Cortex of kidney (tissue), 1 donor: ENCODE measurements at places on chromosomes 6 and 20.

GRCh38 chr6:23875006-23875405 is 251.0 kb upstream of the NRSN1 start:
- DNase-seq, result no peak

- DNase-seq, result no peak
Measured at GRCh38 chr6:303263-303662, 11.0 kb downstream of the DUSP22 start.

- DNase-seq, result no peak
Measured at GRCh38 chr6:14573703-14574290, 456.2 kb downstream of the CD83 start.

- DNase-seq, result no peak
Measured at GRCh38 chr20:58715801-58716475, 23.3 kb downstream of the NPEPL1 start.

GRCh38 chr6:120468486-120468885 is 865.8 kb downstream of the TBC1D32 start:
- no peak for DNase-seq

DNA sequence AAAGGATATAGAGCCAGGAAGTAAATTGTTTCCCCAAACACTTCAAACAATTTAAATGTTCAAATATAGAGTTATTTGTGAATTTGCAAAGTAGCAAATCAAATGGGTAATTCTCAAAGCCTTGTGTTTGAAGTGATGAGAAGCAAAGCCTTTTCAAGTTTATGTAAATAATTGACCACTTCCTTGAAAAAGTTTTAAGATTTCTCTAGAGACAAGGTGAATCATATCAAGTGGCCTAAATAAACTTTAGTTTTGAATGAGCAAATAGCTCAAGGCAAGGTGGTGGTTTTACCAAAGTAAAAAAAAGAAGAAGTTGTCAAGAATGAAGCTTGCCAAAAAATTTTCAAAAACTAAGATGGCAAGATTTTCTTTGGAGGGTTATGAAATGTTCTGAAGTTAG is 42.6 kb upstream of the IFNGR1 start:
- DNase-seq, result no peak

DNA sequence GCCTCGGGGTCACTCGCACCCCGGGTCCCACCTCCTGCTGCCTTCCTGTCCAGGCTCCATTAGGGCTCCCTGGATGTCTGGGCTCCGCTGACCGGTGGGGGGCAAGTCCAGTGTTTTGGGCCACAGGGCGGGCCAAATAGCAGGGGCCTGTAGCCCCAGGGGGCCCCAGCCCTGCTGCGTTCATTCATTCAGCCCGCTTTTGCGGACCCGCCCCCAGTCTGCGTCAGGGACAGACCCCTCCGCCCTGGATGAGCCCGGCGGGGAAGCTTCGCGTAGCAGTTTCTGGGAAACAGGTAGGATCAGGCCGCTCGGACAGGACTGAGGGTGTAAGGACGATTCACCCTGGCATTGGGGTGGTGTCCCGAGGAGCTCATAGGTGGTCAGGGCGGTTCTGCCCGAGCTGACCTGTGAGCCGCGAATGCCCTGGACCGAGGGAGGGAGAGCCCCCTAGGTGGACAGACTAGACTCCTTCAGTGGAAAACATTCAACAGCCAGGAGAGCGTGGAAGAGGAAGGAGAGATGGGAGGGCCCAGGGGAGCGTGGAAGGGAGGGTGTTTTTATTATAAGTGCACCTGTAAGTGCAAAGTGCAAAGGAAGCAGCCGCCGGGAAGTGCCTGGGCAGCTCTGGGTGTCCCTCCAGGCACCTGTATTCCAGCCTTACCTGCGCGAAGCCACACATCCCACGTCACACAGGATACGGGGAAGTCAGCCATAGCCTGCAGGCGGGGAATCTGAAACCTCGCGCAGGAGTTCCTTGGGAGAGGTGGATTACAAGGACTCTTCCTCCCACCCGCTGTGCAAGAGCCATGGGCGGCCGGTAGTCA is 662 bp downstream of the ENTPD6 start:
- no peak for DNase-seq

- DNase-seq, result no peak
Measured at GRCh38 chr6:13048113-13048512, 280.2 kb downstream of the TBC1D7 start.

- no peak for DNase-seq
Measured at GRCh38 chr20:4521170-4521968, 200.3 kb upstream of the PRND start.

- DNase-seq, result no peak
Measured at GRCh38 chr20:58020656-58021454, 207.6 kb downstream of the ANKRD60 start.

DNA sequence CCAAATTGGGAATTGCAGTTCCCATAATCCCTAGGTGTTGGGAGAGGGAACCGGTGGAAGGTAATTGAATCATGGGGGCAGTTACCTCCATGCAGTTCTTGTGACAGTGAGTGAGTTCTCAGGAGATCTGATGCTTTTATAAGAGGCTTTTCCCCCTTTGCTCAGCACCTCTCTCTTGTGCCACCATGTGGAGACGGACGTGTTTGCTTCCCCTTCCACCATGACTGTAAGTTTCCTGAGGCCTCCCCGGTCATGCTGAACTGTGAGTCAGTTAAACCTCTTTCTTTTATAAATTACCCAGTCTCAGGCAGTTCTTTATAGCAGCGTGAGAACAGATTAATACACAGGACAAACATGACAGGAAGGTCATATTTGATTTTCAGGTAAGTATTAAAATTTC is 25.3 kb upstream of the HECA start:
- DNase-seq, result no peak

- no peak for DNase-seq
Measured at GRCh38 chr20:63119121-63119962, 96.6 kb downstream of the YTHDF1 start.

GRCh38 chr20:37961066-37961465 is 58.1 kb downstream of the VSTM2L start:
- no peak for DNase-seq

- no peak for DNase-seq
Measured at GRCh38 chr6:37689381-37689780, 8.3 kb downstream of the MDGA1 start.

- no peak for DNase-seq
Measured at GRCh38 chr6:144340541-144341371, 55.6 kb downstream of the UTRN start.

DNA sequence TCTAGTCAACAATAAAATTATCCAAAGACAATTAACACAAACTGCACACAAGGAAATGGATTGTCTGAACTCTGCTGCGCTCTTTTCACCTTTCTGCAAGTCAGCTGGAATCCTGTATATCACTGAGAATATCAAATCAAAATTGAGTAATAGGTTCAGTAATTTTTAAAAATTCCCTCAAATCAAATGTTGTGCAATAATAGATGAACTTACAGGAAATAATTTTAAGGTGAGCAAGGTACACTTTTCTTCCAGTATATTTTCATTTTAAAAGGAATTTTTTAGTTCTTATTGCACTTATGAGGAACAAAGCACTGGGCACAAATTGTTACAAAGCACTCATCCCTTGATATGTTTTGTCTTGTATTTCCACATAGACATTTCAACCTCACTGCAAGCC is 1.2 kb downstream of the SAYSD1 start:
- no peak for DNase-seq

DNA sequence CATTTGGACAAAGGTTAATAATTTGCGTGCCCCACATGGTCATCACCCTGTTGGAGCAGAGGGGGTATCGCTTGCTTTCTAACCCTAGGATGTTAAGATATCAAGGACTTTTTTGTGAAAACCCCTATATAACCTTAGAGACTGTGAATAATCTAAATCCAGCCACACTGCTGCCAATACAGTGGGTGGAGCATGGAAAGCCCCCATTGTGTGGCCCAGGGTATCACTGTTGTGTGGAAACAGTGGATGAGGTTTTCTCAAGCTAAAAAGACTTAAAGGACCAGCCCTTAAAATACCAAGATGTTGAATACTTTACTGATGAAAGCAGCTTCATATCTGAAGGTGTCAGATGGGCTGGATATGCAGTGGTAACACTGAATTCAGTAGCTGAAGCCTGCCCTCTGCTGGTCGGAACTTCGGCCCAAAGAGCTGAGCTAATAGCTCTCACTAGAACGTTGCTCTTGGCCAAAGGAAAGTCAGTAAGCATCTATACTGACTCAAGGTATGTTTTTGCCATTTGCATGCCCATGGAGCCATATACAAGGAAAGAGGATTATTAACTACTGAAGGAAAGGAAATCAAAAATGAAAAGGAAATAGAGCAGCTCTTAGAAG is 695.2 kb downstream of the PHF3 start:
- no peak for DNase-seq

DNA sequence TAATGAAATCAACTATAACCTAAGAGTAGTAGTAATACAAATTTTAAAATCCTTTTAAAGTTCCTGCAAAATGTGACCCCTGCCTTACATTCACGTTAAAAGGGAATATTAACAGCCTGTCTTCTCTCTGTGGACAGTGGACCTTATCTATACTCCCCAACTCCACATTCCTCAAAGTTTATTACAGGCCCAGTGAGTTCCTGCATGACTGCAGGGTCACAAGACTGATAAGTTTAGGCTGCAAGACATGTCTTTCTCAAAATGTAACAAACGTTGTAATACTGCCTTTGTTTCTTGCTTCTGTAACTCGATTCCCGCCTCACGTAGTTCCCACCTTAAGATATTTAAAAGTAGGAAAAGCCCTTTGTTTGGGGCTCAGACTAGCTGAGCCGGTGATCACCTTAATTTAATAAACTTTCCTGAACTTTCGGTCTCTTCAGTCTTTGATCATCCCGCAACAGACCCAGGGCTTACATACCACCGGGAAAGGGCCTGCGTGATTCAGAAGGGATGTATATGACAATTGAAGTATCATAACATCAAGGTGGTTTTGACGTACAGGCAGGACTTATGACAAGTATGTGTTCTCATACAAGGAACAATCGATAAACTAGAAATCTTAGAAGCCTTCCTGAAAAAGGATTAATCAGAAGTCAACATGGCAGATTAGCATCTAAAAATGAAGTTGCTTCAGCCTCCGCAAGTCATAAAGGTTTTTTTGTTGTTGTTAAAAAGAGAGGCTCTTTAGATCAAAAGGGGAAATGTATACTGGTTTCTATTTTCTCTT is 3.0 kb downstream of the IL22RA2 start:
- DNase-seq, result no peak

DNA sequence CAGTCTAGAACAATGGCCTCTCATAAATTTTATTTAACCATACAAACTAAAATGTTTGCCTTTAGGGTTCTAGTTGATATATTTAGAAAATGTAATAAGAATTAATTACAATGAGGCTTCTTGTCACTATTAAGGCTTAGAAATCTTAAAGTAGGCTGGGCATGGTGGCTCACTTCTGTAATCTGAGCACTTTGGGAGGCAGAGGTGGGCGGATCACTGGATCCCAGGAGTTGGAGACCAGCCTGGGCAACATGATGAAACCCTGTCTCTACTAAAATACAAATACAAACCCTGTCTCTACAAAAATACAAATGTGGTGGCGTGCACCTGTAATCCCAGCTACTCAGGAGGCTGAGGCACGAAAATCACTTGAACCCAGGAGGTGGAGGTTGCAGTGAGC is 99.0 kb upstream of the ADGRF1 start:
- DNase-seq, result no peak

- no peak for DNase-seq
Measured at GRCh38 chr6:5746759-5747130, 260.0 kb downstream of the NRN1 start.

DNA sequence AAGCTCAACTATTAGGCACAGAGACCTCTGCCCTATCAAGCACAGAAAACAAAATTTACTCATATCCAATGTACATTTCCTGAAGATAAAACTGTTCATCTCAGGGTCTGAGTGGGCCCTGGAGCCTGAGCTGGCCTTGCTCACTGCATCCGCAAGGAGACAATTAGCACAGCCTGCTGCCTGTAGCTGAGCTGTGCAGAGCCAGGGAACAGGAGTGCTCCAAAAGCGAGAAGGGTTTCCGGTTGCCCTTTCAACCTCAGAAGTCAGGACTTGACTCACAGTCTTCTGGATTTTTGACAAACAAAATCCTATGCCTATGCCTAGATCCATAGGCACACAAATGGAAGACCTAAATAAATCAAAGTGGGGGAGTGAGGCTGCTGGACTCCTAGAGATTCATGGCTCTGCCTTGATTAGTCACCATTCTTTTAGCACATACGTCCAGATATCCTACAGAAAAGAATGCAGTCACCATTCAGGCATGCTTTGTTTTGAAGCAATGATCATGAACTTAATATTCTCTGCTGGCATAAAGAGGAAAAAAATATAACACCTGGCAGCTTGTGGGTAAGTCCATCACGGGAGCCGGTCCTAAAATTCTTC is 73.5 kb downstream of the BFSP1 start:
- no peak for DNase-seq

GRCh38 chr6:168450917-168451316 is 9.9 kb downstream of the SMOC2 start:
- DNase-seq, result no peak

GRCh38 chr6:31083742-31084354 is 28.5 kb downstream of the C6orf15 start:
- DNase-seq, result no peak

GRCh38 chr6:29419516-29419915 is 4.8 kb downstream of the OR12D1 start:
- DNase-seq, result no peak

DNA sequence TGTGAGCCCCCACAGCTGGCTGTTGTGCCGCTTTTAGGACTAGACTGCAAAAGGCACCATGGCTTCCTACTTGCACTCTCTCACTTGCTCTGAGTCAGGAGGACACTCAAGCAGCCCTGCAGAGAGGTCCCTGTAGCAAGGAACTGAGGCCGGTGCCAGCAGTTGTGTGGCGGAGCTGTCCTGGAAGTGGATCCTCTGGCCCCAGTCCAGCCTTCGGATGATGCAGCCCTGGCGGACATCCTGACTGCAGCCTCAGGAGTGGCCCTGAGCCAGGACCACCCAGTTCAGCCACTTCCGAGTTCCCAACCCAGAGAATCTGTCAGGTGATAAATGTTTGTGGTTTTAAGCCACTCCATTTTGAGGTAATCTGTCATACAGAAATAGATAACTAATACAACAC is 17.5 kb downstream of the CTCFL start:
- DNase-seq, result no peak

GRCh38 chr20:2838170-2838797 is 2.2 kb downstream of the PCED1A start:
- no peak for DNase-seq

GRCh38 chr20:46233701-46234100 is 74.6 kb downstream of the CDH22 start:
- no peak for DNase-seq

DNA sequence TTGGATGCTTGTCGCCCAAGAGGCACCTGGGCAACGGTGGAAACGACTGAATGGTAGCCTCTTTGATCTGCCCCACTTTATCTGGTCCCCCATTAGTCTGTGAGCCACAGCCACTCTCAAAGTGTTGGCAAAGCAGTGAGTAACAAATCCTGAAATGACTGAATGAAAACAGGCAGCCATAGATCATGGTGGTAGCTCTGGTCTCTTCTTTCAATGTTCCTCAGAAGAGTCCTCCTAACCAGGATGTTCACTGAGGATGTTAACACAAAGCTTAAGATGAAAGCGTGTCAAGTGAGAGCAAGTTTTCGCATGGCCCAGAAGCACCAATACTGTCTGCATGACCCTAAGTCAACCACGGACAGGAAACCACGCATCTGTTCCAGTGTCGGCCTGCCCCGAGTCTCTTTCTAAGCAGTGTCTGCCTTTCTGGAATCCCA is 107.3 kb downstream of the IRF4 start:
- DNase-seq, result no peak

- DNase-seq, result no peak
Measured at GRCh38 chr6:16061818-16062217, 67.1 kb upstream of the MYLIP start.

GRCh38 chr6:128259730-128260685 is 260.4 kb downstream of the PTPRK start:
- no peak for DNase-seq

- DNase-seq, result no peak
Measured at GRCh38 chr20:8272766-8273165, 140.7 kb downstream of the PLCB1 start.

- DNase-seq, result no peak
Measured at GRCh38 chr6:34094474-34095135, 51.3 kb downstream of the GRM4 start.
